ENCODE measurements at places on chromosomes 3 and 15.

- DNase-seq = peak; percentile 31
Observed at GRCh38 chr15:38068626-38069391, 134.4 kb downstream of the TMCO5A start.

- peak; percentile 34 for DNase-seq
Observed at GRCh38 chr3:129481766-129482332, 41.8 kb downstream of the IFT122 start.

GRCh38 chr3:78426454-78426853 lies 1341.3 kb downstream of the ROBO1 start:
- no peak for DNase-seq

DNA sequence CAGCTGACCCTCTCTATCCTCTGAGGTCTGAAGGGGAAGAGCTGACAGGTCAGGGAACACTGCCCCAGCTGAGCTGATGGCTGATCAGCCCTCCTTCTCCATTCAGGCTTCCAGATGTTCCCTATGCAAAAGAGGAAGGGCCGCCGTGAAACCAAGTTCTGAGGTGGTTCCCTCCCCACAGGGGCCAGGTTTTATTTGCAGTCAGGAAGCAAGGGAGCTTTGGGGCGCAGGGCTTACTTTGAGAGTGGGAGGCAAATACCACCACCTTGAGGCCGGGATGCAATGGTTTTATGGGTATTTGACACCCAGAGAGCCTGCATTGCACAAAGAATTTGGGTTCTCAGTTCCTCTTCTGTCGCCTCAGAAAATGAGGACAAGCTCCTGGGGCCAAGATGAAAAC lies 186.9 kb downstream of the ARRDC4 start:
- DNase-seq = no peak

DNA sequence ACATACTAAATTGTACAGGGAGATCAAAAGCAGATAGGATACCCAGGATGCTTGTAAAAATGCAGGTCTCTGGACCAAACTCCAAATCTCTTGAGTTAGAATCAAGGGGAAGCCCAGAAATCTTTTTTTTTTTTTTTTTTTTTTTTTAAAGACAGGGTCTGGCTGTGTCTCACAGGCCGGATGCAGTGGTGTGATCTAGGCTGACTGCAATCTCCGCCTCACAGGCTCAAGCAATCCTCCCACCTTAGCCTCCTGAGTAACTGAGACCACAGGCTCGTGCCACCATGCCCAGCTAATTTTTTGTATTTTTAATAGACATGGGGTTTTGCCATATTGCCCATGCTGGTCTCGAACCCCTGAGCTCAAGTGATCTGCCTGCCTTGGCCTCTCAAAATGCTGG lies 373.5 kb downstream of the SHQ1 start:
- DNase-seq = no peak

GRCh38 chr3:175751089-175751488 lies 892.0 kb downstream of the NAALADL2 start:
- DNase-seq = no peak

DNA sequence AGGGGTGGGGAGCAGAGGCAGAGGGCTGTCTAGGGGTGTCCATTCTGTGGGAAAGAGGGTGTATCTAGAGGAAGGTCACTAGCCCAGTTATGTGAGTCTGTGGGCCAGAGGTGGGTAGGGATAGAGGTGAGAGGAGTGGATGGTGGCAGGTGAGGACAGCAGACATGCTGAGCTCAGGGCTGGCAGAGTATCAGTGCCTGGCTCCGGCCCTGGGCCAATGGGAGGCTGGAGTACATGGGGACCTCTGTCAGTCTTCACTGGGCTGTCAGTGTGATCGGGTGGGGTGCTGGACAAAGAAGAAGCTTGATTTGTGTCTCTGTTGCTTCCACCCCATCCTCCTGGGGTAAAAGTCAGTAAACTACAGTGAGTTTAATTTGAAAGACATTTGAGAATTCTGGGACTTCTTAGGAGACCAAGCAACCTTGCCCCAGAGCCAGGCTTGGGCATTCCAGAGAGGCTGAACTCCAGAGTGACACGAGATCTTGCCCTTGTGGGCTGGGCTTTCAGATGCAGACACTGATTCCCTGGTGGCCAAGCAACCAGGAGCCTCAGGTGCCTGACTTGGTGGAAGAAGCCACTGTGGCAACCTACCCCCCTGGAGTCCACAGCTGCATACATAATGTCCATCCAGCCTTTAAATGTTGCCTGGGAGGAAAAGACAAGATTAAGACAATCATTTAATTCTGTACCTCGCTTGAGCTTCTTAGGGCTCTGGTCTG lies 60.7 kb downstream of the EXOG start:
- DNase-seq = no peak

- no peak for DNase-seq
Observed at GRCh38 chr3:12229896-12230295, 59.0 kb upstream of the PPARG start.

Data from CD4-positive, alpha-beta T cell treated with Interleukin-2 at 100 ng/mL for 4 hours (primary cell).